Activated CD8-positive, alpha-beta memory T cell treated with anti-CD3 and anti-CD28 coated beads, Interleukin-2, amount 50 U/mL, for 4 hours (primary cell): ENCODE measurements at places on chromosomes 4 and X.
A peak's percentile ranks its signal among the peaks of the same experiment; 100 is the strongest.

GRCh38 chrX:115940348-115940747, 230.2 kb upstream of the AGTR2 start:
- DNase-seq, result no peak

DNA sequence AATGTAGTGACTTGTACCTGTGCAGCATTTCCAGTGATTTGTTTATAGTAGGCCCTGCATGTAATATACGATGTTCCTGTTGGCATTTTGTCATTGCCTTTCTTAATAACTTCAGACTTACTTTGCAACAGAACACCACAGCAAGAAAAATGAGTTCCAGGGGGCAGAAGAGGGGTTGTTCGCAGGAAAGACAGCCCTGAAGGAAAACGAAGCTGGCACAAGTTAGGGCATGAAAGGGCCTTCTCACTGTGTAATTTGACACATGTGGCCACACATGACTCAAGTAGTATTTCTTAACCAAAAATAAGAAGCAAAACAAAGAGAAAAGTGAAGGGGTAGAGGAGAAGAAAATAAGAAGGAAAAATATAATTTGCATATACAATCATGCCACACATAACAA, 265.8 kb upstream of the SMIM31 start:
- DNase-seq, result no peak

DNA sequence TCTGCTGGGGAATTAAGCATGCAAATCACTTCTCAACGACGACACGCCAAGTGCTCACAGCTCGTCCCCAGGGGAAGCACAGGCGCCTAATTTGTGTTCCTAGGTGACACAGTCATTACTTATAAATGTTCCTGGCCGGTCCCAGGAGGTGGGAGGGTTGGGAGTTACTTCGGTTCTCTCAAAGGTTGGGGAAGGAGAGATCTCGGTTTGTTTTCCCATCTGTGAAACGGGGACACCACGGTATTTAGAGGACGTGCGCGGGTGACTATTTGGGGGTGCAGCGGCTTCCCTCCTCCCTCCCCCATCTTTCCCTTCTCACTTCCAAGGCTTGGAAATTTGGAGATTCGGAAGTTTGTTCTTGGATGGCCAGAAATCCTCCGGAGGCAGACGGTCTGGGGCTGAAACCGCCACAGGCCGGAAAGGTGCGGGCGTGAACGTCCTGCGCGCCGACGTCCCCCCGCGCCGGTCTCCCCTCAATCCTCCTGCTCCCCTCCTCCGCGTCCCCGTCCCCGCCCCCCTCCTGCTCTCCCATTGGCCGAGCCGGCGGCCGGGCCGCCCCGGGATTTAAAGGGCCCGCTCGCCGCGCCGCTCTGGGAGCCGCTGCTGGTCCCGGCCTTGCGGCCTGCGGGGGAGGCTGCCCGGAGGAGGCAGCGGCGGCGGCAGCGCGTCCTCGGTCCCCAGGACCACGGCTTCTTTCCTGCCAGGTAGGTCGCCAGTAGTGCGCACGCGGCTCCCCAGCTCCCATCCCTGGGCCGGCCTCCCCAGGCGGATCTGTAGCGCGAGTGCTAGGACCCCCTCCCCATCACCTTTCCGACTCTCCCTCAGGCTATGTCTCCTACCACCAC, at the start of gene PORCN:
PORCN (plus strand) TSS at position 593 of the 845 bp plus-strand sequence. CDS start 829 bp downstream, outside the sequence.
- peak; percentile 83 for DNase-seq

DNA sequence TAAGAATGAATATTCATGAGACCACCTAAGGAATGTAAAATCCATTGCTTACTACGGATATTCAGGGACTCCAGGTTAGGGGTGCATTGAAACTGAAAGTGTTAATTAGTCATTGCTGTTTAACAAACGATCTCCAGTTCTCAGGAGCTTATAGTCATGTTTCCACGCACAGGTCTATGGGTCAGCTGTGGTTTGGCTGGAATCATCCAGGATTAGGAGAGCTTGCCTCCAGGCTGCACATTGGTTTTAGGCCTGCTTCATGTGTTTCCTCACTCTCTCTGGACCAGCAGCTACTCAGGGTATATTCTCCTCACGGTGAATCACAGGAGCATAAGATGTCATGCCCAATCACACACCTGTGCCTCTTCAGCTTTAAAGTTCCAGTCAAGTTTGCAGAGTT, 98.9 kb downstream of the ATXN3L start:
- DNase-seq, result no peak

DNA sequence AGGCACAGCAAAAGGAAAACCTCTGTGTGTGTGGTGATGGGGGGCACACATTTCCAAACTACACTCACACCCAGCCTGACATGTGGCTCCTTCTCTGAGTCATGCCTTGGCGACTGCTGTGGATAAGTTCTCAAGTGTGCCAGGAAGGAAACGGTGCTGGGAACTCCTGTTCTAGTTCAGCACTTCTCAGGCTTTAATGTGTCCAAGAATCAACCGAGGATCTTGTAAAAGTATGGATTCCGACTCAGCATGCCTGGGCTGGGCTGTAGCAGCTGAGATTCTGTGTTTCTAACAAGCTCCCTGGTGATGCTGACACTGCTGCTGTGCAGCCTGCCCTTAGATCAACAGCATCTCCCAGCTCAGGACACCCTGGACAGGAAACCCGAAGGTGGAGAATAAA, 20.2 kb downstream of the CLNK start:
- no peak for DNase-seq

DNA sequence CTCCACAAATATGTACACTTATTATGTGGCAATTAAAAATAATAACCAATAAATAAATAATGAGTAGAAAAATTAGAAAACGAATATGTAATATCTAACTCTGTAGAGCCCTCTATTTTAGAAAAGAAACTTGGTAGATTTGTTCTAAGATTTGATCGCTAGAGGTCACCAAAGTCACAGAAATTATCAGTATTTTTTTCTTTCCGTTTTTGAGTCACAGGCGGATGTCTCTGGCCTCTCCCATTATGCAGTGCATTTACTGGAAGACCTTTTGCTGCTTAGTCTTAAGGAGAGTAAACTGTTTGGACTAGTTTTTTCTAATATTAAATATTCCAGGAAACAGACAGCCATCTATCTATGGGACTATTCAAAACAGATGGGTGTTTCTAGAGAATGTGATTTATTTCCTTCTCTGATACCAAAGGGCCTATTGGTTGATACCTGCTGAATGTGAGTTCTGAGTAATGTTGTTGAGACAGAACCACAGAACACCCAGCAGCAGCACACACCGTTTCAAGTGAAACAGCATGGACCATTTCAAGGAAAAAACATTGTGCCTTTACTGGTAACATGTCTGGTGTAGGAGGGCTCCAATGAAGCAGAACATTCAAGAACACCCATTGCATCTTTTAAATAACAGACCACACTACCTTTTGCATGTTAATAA, 34.0 kb upstream of the GYPA start:
- DNase-seq, result no peak

DNA sequence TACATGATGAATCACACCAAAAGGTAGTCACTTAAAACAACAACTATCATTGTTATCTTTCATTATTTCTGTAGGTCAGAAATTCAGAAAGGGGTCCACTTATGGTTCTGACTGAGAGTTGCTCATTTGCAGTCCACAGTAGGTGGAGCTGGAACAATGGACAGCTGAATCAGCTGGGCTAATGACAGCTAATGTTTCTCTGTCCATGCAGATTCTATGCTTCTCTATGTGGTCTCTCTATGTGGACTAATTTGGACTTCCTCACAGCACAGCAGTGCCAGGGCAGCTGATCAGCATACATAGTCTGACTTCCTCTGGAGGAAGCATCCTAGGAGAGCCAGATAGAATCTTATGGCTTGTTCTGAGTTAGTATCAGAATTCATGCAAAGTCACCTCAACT, 131.7 kb upstream of the INTU start:
- DNase-seq, result no peak

DNA sequence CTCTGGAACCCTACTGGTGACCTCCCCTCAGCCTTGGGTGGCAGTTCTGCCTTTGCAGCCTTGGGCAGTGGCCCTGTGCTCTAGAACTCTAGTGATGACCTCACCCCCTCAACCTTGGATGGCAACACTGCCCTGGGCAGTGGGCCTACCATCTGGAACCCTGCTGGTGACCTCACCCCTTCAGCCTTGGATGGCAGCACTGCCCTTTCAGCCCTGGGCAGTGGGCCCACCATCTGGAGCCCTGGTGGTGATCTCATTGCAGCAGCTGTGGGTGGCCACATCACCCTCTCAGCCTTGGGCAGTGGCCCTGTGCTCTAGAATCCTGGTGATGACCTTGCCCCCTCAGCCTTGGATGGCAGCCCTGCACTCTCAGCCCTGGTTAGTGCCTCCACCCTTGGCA, 129.3 kb downstream of the RBMX2 start:
- no peak for DNase-seq

DNA sequence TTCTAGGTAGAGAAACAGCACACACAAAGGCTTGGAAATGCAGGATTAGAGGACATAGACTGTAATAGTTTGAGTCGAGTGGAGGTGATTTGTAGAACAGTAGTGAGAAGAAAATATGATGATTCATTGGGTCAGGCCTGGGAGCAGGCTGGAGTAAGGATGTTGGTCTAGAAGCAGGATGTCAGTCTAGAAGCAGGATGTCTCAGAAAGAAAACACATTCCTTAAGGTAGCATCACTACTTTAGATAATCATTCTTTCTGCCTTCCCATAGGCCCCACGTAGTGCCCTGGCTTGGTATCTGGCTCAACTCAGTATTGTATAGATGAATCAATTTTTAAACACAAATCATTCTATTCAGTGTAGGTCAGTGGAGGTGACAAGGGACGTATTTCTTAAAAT, 11.2 kb upstream of the DACH2 start:
- no peak for DNase-seq

DNA sequence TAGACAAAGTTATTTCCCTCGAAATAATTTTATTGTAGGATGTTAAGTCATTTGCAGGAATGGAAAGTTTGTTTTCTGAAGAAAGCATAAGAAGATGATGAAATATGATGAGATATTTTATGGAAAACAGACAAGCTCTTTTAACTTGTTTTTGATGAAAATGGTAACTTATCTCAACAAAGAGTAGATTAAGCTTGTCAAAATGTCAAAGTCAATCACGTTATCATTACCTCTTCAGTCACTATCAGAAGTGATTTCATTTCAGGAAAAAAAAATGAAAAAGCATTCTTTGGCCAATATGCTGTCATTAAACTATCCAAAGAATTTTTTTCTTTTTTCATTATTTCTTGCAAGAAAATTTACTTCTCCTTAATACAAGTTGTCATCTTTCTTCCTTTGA, 221.0 kb upstream of the ANKRD50 start:
- DNase-seq, result no peak

- DNase-seq, result no peak
These were observed 3.2 kb downstream of the CAMK2D start for GRCh38 chr4:113758372-113758771.

GRCh38 chr4:20422398-20422797, 170.7 kb downstream of the SLIT2 start:
- peak; percentile 14 for DNase-seq

DNA sequence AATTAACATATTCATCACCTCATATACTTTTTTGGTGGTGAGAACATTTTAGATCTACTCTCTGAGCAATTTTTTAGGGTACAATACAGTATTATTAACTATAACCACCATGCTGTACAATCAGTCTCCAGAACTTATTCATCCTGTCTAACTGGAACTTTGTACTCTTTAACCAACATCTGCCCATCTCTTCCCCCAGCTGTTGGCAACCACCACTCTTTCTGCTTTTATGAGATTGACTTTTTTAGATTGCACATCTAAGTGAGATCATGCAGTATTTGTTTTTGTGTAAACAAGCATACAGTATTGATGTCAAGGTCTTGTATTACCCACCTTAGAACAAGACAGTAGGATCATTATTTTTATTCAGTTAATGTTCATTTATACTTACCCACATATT, 516.8 kb downstream of the RPA4 start:
- DNase-seq, result no peak

- no peak for DNase-seq
These were observed 118.9 kb downstream of the KLHL4 start for GRCh38 chrX:87636533-87636932.

DNA sequence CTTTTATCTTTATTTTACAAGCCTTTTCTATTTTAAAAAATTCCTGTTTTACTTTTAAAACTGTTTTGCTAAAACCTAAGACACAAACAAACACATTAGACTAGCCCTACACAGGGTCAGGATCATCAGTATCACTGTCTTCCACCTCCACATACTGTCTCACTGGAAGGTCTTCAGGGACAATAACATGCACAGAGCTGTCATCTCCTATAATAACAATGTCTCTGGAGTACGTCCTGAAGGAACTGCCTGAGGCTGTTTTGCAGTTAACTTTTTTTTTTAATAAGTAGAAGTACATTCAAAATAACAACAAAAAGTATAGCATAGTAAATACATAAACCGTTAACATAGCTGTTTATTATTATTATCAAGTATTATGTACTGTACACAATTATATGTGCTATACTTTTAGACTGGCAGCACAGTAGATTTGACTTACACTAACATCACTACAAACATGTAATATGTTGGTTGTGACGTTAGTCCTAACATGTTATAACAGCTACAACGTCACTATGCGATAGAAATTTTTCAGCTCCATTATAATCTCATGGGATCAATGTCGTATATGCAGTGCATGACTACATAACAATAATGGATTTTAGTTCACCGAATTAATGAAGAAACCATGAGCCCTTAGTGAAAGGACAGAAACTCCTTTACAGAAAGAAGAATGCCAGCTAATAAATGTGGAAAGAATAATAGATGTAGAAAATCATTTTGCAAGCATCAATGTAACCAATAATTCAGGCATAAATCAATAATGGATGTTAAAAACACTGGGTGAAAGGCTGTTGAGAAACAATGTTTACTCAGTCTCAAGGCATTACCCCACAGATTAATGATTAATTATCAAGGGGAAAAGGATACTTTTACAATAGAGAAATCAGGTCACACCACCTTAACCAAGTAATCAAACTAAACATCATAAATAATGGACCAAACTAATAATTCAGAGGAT, 49.2 kb downstream of the FBXW7 start:
- no peak for DNase-seq

GRCh38 chrX:24133312-24133711, 16.2 kb upstream of the ZFX start:
- no peak for DNase-seq

- DNase-seq, result no peak
These were observed 1840.1 kb downstream of the PCDH7 start for GRCh38 chr4:32560306-32560705.

GRCh38 chr4:158333820-158334219, 123.5 kb downstream of the TMEM144 start:
- DNase-seq, result no peak

- no peak for DNase-seq
These were observed 16.3 kb upstream of the ZNF827 start for GRCh38 chr4:145954924-145955339.

DNA sequence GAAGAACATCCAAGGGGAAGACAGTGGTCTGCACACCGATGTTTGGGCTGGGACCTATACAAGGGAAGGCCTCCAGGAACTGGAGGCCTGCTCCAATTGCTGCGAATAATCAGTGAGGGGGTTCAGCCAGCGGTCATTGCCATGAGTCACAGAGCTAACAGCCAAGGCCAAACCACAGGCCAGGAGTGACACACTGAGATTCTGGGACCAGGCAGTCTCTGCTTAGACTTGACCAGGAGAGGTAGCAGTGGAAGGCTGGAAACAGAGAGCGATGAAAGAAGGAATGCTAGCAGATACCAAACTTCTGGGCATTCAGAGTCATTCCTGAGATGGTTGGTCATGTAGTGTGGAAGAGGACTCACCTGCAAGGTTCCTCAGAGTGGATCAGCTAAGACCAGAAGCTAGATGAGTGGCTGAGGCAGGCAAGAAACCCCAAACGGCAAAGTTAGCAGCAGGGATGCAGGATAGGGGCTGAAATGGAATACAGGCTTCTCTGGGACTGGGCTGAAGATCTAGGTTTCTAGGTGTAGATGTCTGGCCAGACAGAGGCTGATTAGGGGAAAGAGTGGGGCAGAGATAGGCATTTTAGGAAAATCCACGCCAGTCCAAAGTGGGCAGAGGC, 54.7 kb downstream of the CNGA2 start:
- DNase-seq, result no peak
